ENCODE measurements at places on chromosomes 7 and 10. TPM values are rescaled to one million over a fixed set of nuclear protein-coding genes. Genes with fewer than 3 reads are reported as not detected.

- ATAC-seq, result no peak
These were observed 1.5 kb downstream of the HOXA4 start for GRCh38 chr7:27128776-27129728.

GRCh38 chr10:8705415-8705814 is 650.9 kb downstream of the GATA3 start:
- ATAC-seq, result no peak

DNA sequence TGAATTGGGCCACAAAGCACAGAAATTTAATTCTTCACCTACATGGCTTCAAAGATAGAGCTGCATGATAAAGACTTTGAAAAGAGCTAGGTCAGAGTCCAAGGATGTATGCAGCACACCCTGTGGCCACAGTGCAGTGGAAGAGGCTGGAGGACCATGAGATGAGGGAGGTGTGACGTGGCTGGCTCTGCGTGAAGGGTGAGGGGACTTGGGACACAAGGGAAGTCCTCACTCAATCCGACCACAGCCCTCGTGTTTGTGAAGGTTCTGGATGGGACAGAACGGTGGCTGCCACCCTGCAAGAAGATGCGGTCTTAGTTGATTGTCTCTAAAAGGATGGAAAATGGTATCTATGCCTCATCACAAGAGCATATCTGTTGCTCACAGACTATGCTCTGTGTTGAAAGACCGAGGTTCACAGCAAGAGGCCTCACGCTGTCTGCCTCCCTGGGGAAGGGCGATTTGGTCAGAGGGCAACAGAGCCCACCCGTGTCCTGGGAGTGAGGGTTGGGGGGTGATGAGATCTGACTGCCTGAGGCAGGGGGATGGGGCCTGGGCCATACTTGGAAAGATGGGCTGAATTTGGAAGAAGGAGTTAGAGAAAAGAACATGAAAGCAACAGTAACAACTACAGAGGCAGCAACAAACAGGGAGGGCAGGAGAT is 174.4 kb upstream of the SHH start:
- ATAC-seq, result no peak

ERVW-1 gene
- 2.5 TPM for total RNA-seq

Measured in motor neuron (in vitro differentiated cells).